Common myeloid progenitor, CD34-positive (primary cell): ENCODE measurements at places on chromosomes 4 and X.

- DNase-seq: no peak
Measured at GRCh38 chr4:114378305-114378903, 220.2 kb upstream of the UGT8 start.

- DNase-seq: no peak
Measured at GRCh38 chr4:78437608-78438088, 113.9 kb upstream of the ANXA3 start.

DNA sequence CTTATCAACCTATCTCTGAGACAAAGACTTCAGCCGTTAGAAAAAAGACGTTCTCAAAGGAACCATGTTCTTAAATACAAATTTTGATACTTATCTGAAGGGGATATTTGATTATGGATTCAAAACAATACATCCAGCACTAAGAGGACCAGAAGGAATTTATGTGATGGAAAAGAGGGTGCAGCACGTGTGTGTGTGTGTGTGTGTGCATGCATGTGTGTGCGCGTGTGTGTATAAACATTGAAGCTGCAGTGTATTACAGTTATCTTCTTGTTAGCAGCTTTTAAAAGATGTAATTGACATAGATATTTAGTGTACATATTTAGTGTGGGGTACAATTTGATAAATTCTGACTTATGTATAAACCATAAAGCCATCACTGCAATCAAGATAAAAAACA is 44.9 kb downstream of the ANK2 start:
- DNase-seq: no peak

GRCh38 chr4:89121387-89122068 is 10.2 kb downstream of the TIGD2 start:
- DNase-seq: no peak

GRCh38 chr4:82469791-82470345 is 39.5 kb downstream of the ENOPH1 start:
- DNase-seq: no peak

DNA sequence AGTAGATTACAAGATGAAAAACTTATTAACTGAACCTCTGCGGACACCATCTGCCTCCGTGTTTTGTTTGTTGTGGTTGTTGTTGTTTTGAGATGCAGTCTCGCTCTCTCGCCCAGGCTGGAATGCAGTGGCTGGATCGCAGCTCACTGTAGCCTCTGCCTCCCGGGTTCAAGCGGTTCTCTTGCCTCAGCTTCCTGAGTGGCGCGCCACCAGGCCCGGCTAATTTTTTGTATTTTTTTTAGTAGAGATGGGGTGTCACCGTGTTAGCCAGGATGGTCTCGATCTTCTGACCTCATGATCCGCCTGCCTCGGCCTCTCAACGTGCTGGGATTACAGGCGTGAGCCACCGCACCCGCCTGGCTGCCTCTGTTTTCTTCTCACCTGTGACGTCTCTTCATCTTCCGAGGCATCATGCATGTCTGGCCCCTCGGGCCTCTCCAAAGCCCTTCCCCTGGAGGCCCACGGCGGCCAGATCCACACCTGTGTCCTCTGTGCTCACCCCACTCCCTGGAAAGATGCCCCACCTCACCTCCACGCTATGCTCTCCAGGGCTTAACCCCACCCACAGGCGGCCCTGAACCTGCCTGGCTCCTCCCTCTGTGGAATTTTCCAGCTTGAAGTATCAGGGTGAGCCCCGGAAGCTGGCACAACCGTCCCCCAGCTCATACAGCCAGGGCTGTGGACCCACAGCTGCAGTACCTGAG is 77.0 kb upstream of the MXD4 start:
- DNase-seq: no peak

DNA sequence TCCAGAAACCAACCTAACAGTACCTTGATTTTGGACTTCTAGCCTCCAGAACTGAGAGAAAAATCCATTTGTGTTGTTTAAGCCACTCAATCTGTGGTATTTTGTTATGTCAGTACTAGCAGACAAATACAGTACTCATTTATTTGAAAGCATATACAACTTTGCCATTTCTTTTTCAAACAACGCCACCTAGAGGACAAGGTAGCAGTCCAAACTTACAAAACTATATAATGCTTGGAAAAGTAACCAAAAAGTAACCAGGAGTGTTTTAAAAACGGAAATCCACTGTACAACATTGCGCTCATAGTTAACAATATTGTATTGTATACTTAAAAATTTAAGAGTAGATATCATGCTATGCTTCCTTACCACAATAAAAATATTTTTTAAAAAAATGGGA is 37.0 kb upstream of the FGF13 start:
- peak; percentile 34 for DNase-seq

GRCh38 chrX:8278557-8278956 is 107.5 kb upstream of the VCX2 start:
- DNase-seq: no peak

- no peak for DNase-seq
Measured at GRCh38 chrX:83934220-83934619, 73.3 kb downstream of the CYLC1 start.

GRCh38 chr4:8473920-8474590 is 33.5 kb downstream of the TRMT44 start:
- no peak for DNase-seq

DNA sequence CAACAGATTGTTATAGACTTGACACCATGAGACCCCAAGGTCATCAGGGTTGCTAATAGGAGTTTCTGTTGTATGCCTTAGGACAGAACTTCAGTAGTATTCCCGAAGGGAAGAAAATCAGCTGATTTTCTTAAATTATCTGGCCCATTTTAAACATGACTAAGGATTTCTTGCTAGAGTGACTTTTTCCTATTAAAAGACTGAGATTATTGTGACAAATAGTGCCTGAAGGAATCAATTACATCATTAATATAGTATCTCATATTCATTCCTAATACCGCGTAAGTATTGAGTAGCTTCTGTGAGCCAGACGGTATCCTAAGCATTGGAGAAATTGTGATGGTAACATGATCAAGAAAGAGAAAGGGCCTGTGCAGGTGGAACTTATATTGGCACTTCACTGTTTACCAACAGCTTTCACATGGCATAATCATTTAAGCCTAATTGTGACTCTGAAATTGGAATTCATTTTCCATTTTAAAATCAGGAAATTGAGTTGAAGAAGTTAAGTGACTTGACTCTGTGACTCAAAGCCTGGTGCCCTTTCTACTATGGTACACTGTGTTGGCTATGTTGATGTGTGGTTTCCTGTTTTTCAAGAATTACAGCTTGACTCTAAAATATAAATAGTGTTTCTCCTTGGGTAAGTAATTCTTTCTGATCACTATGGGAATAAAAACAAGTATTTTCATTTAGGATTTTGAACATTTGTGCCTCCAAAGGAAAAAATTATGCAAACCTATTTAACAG is 4.1 kb downstream of the AFF1 start:
- peak; percentile 77 for DNase-seq

- DNase-seq: no peak
Measured at GRCh38 chr4:145734576-145735346, 54.8 kb downstream of the C4orf51 start.

DNA sequence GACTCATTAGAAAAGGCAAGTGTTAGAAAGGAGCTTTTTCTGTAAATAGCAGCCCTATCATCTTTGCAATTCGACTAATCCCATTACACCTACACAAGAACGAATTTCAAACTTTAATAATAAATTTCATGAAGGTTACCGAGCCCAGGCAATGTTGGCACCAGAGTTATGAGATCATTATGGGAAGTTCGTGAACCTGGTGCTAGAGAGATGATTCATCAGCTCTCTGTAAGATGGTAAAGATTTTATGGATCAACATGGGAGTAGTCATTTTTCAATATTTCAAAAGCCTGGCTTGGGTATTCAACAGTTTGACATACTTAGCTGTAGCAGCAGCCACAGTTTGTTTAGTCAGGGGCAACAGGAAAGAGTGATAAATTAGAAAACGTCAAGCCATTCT is 35.8 kb downstream of the AMELX start:
- no peak for DNase-seq

- DNase-seq: no peak
Measured at GRCh38 chrX:8927066-8927635, 106.8 kb downstream of the FAM9B start.

- DNase-seq: peak; percentile 13
Measured at GRCh38 chr4:21948347-21949072, at the start of gene KCNIP4. TSS of gene KCNIP4 (minus strand) at chr4:21948772.

DNA sequence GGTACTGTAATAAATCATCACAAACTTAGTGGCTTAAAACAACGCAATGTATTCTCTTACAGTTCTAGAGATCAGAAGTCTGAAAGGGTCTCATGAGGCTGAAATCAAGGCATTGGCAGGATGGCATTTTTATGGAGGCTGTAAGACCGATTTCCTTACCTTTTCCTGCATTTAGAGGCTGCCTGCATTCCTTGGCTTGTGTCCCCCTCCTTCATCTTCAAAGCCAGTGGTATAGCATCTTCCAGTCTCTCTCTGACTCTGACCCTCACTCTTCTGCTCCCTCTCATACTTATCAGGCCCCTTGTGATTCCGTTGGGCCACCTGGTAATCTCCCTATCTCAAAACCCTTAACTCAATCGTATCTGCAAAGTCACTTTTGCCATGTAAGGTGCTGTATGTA is 258.2 kb upstream of the JADE1 start:
- no peak for DNase-seq

- no peak for DNase-seq
Measured at GRCh38 chrX:149818652-149819051, 36.9 kb downstream of the MAGEA9 start.

- DNase-seq: no peak
Measured at GRCh38 chrX:43025806-43026315, 247.9 kb upstream of the PPP1R2C start.

DNA sequence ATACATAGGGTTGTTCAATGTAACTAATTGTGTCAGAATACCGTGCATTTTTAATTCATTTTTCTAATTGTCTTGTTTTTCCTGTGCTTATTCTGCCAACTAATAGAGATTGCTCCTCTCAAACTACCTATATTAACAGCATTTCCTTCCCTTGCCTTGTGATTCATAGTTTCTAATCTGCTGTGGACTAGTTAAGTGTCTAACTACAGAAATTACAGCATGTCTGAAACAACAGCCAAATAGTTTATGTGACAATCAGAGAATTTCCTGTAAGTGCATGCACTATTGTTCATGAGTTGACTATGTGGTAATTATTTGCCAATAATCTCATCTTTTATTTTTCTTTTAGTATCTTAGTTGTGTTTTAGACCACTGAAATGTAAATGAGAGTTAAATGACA is 4.1 kb upstream of the SEC24B start:
- DNase-seq: no peak

GRCh38 chrX:37684973-37685372 is 618 bp upstream of the XK start:
- DNase-seq: no peak

DNA sequence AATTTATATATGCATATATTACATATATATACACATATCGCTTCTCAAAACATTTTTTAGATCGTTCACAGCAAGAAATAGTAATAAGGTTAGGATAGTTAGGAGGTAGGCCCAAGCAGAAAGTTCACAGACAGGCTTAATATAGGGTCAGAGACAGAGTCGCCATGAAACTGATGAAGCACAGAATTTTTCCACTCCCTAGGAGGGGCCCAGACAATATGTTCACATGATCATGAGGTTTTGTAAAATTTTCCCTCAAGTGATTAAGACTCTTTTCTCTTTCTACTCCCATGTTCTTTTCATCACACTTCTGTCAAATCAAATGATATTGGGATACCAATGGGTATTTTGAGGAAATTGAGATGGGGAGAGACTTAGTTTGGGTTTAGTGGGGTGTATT is 5.2 kb upstream of the ENAM start:
- DNase-seq: peak; percentile 68

GRCh38 chr4:15250021-15250441 is 177.8 kb upstream of the C1QTNF7 start:
- DNase-seq: no peak

GRCh38 chr4:172105918-172106317 is 292.7 kb downstream of the GALNTL6 start:
- DNase-seq: no peak

DNA sequence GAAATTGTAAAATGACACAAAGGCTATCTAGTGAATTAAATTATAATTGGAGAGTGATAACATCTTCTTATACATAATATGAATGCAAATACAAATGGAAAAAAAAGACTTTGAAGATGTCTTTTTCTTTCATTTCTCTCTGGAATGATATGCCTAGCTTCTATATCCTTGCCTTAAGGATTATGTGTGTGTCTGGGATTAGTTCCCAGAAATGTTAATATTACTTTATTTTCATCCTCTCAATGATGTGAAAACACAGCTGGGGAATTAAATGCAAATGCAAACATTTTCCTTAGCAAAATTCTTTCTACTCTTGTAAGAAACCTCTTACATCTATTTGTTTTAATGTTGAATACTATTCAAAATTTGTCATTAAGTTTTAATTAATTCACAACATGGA is 441.9 kb downstream of the FSTL5 start:
- no peak for DNase-seq

- DNase-seq: no peak
Measured at GRCh38 chrX:42054256-42054655, 130.9 kb upstream of the CASK start.

- no peak for DNase-seq
Measured at GRCh38 chr4:1044469-1045192, 33.2 kb downstream of the FGFRL1 start.

DNA sequence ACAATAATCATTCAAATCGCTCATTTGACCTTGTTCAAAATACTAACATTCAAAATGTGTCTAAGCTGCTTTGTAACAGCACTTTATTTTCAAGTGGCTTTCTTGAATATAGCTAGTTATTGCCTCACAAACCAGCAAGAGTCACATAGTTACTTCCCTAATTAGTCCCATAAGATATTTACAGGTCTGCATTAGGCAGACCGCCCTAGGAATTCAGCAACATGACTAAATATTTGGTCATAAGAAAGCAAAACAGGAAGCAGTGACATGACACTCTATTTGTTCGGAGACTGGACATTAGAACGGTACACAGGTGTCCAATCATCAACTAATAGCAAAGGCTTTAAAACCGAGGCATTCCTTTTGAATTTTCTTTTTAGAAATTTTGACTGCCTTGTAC is 262.0 kb downstream of the COL25A1 start:
- DNase-seq: peak; percentile 41

- DNase-seq: no peak
Measured at GRCh38 chr4:109211671-109212070, 90.8 kb downstream of the COL25A1 start.

DNA sequence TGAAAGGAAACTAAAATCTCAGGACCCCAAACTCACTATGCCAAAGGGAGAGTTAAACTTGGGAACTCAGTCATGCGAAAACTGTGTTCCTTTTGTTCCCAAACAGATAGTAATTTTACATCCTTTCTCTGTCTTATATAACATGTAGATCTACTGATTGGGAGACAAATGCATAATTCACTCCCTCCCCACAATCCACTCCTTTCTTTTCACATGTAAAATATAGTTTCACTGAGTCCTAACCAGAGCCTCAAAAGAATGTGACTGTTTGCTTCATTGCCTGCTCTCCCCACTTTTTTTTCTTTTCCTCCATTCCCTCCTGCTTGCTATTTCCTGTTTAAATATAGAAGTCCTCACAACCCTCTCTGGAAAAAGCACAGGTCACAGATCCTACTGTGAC is 699.3 kb upstream of the ADGRL3 start:
- DNase-seq: no peak

DNA sequence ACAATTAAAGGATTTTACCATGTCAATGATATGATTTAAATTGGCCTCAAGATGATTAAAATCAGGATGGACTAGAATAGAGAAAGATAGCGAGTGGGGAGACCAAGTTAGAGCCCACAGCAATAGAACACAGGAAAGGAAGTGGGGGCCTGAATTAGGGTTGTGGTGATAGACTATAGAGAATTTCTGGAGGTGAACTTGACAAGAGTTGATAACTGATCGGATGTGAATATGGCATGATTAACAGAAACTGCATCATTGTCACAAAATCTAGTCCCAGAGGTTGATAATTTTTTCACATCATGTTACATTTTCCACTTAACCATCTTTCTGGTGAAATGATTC is 26.3 kb upstream of the TRPC3 start:
- DNase-seq: no peak
